ENCODE measurements at places on chromosomes 5 and 9.

DNA sequence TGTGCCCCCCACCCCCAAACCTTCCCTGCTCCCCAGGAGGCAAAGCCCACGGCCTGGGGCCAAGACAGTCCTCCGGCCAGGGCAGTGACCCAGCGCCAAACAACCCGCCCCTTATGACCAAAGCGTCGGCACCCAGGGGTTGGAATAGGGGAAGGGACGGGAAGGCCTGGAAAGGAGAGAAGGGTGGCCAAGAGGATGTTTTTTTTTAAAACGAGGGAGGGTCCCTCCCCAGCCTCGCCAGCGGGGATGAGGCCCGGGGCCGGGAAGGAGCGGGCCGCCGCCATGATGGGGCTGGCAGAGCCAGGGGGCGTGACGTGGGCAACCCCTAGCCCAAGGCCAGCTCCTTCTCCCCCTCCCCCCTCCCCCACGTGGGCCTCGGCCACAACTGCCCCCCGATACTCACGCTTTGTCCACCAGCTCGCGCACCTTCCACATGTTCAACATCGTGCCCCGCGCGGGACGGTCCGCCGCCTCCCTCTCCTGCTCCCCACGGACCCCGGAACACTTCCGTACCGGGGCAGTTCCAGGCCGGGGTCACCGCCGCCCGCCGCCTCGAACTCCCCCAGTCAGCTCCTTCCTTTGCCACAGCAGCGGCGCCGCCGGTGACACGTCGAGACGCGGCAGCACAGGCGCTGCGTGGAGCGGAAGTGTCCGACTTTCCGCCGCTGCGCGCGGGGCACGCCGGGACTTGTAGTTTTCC, at the start of gene CLINT1:
Gene CLINT1, minus strand, starts transcription at position 619 of the 700 bp plus-strand sequence. Its CDS starts 175 bp downstream, at position 444.
- peak; percentile 50 for DNase-seq

DNA sequence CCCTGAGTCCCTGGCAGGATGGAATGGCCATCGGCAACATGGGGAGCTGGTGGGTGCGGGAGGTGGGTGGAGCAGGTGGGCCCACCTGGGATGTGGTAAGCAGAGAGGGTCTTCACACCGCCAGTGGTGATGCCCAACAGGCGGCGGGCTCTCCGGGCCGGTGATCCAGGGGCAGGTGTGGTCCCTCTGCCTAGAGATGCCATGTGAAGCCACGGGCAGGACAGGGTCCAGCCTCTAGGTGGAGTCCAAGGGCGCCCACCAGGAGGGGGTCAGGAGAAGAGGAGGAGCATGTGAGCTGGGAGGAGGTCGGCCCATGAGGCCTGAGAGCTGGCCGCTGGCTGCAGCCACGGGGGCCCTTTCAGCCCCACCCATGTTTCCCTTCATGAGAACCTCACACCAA, 221.1 kb downstream of the FANCC start:
- DNase-seq, result no peak

- no peak for DNase-seq
Observed at GRCh38 chr5:135340568-135340967, 58.5 kb downstream of the MACROH2A1 start.

GRCh38 chr5:67996596-67996995, 219.0 kb upstream of the PIK3R1 start:
- DNase-seq, result no peak

GRCh38 chr5:95649274-95649673, 2.7 kb downstream of the RFESD start:
- no peak for DNase-seq

DNA sequence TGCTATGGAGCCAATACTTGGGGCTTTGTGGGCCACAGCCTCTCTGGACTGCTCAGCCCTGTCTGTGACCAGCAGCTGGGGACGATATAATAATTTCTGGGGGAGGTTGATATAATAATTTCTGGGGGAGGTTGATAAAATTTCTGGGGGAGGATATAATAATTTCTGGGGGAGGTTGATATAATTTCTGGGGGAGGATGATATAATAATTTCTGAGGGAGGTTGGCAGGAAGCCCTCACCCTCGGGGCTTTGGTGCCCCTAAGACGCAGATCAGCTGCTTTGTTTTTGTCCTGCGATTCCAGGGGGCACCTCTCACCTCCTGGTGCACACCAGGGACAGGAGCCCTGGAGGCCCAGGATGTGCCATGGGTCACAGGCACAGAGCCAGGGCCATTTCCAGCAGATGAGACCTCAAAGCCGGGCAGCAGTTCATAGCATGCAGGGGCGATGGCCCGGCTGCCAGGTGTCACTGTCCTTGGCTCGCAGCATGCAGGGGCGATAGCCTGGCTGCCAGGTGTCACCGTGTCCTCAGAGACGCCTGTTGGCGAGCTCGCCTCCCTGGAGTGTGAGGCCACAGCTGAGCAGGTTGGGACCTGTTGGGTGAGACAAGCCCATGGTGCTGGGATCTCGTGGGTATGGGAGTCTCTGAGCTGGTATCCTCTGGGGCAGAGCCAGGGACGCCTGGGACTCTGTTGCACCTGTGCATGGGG, 3.8 kb upstream of the TOR4A start:
- DNase-seq, result no peak
